Activated CD8-positive, alpha-beta memory T cell treated with anti-CD3 and anti-CD28 coated beads for 4 hours (primary cell): ENCODE measurements at places on chromosomes 4 and X.
A peak's percentile ranks its signal among the peaks of the same experiment; 100 is the strongest.

- no peak for DNase-seq
These were observed 919.6 kb upstream of the DIAPH2 start for GRCh38 chrX:95764972-95765451.

DNA sequence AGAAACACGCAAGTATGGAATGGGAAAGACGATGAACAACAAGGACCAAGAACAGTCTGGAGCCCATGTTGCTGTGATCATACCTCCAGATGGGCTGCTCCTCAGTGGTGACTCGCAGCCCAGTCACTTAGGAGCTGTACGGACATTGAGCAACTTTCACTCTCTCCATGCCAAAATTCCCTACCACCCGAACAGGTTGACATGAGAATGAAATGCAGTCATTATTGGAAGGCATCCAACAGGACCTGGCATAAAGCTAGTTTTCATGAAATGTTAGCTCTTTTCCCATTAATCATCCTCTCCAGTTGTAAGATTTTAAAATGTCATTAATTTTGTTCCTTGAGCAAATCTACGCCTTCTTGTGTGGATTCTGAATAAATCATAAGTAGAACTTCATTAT is 82.7 kb upstream of the GPM6B start:
- no peak for DNase-seq

DNA sequence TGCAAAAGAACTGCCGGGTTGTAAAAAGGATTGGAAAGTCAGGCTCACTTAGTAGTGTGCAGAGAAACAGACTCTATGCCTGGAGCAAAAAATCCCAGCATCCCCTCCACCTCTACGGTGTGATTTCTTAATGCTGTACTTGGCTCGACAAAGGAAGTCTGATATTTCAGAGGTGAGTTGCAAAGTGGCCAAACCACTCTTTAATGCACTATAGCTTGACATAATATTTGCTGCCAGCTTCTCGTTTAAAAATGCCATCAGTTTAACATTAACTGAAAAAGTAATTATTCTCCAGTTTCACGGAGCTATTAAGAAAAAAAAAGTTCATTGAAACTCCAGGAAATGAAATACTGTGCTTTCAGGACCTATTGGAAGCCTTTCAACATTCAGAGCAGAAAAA is 448.3 kb upstream of the ZFP42 start:
- no peak for DNase-seq

GRCh38 chr4:94758700-94759399 is 1.1 kb downstream of the BMPR1B start:
- no peak for DNase-seq

DNA sequence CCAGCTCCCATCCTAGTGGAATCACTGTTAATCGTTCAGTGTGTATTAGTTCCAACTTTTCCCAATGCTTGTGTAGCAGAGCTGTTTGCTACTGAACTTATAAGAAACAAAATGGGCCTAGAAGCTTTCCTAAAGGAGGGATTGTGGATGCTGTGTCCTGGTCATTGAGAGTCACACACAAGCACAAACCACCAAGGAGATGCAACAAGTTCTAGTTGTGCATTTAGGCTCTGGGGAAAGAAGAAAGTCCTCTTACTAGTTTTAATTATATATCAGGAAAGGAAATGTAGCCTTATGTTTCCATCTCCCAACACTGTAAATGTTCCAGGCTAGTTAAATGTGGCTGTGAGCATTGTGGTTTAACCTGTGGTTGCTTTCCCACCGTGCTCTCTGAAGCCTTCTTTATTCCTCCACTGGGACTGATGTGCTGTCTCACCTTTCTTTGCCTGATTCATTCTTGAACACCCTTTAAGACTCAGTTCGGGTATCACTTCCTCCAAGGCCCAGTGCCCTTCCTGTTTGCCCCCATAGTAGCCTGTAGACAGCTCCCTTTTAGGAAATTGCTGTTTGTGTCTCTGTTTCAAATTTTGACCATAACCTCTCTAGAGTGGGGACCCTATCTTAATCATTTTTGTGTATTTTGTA is 34.3 kb downstream of the ATP10D start:
- no peak for DNase-seq

DNA sequence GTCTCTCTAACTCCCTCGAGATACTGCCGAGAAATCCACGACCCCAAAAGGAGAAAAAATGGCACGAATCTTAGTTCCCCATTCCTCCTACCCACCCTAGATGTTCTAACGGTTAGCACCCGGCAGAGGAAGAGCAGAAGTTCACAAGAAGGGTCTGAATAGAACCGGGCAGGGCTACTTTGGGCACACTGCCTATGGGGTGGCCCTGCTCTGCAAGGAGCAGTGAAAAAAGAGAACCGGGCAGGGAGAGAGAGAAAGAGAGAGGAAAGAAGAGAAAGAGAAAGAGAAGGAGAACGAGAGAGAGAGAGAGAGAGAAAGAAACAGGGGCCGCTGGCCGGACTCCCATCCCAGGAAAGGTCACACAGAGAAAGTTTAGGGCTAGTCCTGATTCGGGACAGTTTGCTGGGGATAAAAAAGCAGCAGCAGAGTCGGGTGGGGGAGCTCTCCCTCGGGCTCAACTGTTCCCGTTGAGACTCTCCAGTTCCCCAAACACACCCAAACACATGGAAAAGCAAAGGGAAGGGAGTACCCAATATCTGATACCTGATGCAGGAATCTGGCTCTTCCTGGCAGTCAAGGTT is 468 bp downstream of the GLA start:
- no peak for DNase-seq

DNA sequence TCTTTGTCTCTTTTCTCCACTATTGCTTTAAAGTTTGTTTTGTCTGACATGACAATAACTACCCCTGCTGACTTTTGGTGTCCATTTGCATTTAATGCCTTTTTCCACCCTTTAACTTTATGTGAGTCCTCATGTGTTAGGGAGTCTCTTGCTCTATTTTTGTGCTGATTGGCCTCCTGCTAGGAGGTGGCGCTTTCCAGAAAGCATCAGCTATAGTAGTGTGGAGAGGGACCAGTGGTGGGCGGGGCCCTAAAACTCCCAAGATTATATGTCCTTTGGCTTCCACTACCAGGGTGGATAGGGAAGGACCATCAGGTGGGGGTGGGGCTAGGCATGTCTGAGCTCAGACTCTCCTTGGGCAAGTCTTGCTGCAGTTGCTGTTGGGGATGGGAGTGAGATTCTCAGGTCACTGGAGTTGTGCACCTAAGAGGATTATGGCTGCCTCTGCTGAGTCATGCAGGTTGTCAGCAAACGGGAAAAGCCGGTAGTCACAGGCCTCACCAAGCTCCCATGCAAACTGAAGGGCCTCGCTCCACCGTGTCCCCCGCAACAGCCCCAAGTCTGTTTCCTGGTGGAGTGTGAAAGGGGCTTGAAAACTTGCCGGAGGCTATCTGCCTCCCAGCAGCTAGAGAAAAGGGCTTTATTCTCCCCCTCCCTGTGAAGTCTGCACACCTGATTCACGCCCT is 156.3 kb downstream of the CPEB2 start:
- no peak for DNase-seq

GRCh38 chr4:6674500-6675149 is 19.1 kb upstream of the S100P start:
- DNase-seq: peak; percentile 48

DNA sequence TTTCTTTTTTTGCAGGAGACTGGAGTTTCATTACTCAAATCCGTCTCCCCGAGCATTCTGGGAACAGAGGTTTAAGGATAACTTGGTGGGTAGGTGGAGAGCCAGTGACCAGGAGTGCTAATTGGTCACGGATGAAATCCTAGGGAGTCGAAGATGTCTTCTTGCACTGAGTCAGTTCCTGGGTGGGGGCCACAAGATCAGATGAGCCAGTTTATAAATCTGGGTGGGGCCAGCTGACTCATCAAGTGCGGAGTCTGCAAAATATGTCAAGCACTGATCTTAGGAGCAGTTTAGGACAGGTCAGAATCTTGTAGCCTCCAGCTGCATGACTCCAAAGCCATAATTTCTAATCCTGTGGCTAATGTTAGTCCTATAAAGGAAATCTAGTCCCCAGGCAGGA is 741.3 kb downstream of the PCDH7 start:
- DNase-seq: no peak

DNA sequence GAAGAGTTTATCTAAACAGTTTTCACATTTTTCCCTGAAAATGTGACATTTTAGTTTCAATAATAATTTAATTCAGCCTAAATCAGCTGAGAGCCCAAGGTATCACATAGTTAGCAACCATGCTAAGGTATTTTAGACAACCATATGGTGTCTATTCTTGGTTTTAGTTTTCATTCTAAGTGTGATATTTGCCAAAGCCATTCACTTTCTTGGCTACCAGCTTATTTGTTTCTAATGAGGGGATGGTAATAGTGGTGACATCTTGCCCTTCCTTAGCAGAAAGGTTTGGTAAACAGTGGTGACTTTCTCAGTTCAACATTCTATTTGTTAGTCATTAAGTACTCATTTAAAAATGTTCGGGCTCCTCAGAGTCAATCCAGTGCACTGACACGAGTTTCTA is 854.9 kb upstream of the HTR2C start:
- DNase-seq: no peak

GRCh38 chrX:1477801-1478458 is 25.2 kb upstream of the ASMTL start:
- no peak for DNase-seq
